Activated CD4-positive, alpha-beta T cell treated with anti-CD3 and anti-CD28 coated beads, Interleukin-2, amount 50 U/mL, for 24 hours (primary cell): ENCODE measurements at places on chromosomes 16 and 17.

DNA sequence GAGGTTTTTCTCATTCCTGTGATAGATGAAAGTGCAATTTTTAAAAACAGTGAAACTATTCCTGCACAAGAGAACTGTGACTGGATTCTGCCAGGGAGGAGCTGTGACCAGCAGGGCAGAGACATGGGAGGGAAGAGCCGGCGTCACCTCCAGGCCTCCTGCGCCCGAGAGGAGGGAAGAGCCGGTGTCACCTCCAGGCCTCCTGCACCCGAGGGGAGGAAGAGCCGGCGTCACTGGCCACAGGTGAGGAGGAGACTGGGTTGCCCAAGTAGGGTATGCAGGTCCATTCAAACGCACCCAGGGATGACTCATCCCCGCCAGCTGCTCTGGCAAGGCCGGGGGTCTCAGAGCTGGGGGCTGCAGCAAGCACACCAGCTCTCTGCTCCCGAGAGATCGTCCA lies 56.7 kb downstream of the METRNL start:
- no peak for DNase-seq

GRCh38 chr16:54503011-54503855 lies 216.6 kb upstream of the IRX3 start:
- DNase-seq = no peak

DNA sequence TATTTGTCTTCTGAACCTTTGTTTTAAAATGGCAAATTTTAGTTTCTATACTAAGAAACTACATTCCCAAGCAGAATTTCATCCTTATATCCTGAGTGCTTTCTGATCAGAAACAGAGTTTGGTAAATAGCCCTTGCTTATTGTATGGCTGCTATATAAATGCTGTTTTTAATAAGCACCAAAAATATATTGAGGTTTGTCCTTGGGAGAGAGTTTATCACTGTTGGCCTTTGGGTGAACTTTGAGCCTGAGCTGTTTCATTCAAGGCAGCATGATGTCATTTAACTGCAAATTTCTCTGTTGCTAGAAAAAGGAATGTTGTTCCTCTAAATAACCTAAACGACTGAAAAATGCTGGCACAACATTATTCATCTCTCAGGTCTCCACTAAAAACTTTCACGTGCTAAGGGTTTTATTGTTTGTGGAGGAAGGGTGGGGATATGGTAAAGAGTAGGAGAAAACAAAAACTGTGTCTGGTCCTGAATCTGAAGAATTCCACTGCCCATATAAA lies 334.3 kb upstream of the TBX2 start:
- no peak for DNase-seq

GRCh38 chr17:82171750-82172375 lies 40.8 kb downstream of the CCDC57 start:
- DNase-seq = no peak
